ENCODE measurements at places on chromosomes 11 and 22.

- DNase-seq = no peak
Observed at GRCh38 chr11:43835104-43835503, 45.5 kb upstream of the ALKBH3 start.

DNA sequence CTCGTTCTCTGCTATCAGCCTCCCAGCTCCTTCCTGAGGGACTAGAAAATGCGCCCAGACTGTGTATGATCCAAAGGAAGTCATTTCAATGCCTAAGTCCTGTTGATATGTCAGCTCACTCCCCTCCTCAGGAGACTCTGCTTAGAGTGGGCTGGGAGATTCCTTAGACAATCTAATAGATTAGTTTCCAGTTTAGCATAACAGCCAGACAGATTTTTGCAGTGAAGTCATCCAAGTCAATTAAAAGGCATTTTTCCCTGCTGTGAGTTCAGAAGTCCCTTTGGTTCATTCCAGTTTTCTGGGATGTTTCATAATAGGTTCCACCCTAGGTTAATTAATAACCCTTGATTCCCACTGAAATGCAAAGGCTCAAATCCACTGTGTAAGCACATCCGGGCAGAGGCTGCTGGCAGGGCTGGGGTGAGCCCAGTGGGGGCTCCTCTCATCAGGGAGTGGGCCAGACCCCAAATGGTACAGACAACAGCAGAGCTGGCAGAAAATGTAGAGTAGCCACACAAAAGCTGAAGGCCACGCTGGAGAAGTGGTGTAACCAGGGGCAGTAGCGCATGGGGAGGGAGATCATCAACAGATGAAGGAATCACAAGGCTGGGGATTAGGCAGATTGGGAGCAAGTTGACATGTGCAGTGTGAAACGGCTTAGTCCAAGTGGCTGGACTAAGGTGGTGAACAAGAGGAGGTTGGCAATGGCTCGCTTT lies 90.6 kb downstream of the SYN3 start:
- no peak for DNase-seq

DNA sequence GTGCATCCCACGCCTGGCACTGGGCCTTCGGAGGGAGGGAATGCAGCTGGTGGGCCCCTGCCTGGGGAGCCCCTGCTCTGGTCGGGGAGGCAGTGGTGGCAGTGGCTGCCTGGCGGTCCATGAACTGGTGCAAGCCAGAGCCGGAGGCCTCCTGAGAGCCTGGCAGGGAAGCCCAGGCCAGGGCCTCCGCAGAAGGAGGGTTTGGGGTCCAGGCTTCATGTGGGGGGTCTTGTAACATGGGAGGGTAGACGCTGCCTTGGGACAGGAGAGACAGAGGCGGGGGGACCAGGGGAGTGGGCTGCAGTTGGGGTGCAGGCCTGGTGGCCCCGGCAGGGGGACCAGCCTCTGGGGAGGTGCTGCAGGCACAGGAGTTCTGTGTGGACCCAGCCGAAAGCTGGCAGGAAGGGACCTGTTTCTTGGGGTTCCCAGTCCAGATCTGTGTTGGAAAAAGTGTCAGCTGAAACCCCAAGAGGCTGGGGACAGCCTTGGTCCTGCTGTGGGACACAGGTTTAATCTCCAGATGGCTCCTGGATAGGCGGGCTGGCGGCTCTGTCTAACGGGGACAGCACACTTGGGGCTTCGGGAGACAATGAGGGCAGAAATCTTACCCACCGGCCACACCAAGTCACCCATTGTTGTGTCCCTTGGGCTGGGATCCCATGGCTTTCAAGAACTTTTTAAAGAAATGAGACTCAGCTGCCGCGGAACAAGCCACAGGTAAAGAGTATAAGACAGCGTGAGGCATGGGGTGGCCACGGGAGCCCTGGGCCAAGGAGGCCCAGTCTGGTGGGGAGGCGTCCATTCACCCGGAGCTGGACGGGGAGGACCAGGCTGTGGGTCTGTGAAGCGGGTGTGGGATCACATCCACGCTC lies 73.5 kb downstream of the KCNQ1 start:
- no peak for DNase-seq

DNA sequence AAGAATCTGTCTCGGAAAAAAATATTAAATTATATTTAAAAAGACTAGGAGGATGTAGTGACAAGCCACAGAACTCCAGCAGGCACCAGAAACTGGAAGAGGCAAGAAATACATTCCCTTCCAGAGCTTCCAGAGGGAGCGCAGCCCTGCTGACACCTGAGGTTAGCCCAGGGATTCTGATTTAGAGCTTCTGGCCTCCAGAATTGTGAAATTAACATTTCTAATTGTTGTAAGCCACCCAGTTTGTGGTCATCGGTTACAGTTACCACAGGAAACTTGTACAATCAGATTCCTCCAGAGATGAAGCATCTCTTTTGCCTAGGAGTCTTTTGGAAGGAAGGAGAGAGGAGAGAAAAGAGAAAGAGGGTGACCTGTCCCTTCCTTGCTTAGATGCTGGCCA lies 6.4 kb upstream of the UBASH3B start:
- DNase-seq = no peak

DNA sequence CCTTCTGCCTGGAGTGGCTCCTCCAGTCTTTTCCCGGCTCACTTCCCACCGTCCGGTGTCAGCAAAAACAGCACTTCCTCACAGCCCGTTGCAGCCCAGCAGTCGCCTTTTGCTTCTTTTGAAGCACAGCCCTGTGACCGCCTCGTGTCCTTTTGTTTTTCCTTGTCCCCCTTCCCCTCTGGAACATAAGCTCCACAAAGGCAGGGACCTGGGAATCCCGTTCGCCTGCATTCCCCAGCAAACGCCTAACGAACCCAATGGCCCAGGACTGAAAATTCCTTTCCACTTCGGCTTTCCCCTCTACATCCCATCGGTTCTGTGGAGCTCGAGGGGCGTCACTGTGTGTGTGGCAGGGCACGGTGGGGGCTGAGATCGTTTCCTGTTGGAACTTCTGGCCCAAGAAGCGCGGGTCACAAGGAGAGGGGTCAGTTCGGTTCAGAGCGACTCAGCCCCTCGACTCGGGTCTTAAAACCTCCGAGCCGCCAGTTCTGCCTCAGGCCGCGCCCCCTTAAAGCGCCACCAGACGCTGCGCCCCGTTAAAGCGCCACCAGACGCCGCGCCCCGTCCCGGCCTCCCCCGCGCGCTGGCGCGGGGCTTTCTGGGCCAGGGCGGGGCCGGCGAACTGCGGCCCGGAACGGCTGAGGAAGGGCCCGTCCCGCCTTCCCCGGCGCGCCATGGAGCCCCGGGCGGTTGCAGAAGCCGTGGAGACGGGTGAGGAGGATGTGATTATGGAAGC lies 841 bp downstream of the RIC8A start:
- DNase-seq = no peak

DNA sequence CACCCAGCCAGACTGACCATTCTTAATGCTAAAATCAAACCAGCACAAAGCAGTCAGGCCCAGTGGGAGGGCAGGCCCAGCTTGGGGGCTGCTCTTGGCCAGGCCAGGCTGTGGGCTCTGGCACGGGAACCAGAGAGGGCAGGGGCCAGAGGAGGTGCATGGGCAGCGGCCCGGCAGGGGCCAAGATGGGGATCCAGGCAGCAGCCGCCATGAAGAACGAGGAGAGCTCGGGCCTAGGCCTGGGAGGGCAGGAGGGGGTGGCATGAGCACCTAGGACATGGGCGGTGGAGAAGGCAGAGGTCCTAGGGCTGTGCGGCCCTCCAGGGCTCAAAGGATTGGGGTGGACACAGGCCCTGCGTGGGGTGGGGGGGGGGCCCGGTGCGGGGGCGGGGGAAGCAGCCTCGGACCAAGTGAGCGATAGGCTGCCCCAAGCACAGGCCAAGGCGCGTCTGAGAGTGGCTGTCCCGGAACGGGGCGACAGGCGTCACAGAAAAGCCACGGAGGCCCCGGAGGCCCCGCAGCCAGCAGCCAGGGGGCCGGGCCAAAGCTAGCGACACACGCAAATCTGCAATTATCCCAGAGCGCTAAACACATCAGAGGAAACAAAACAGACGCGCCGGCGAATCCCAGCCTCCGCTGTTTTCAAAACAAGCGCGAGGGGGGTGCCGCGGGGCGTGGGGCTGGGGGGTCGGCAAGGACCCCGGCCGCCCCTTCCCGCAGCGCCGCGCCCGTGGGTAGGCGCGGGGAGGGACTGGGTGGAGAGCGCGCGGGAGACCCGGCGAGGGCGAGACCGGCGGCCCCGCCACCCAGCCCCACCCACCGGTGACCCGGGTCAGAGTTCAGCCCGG lies 8.3 kb downstream of the PLXNB2 start:
- no peak for DNase-seq

DNA sequence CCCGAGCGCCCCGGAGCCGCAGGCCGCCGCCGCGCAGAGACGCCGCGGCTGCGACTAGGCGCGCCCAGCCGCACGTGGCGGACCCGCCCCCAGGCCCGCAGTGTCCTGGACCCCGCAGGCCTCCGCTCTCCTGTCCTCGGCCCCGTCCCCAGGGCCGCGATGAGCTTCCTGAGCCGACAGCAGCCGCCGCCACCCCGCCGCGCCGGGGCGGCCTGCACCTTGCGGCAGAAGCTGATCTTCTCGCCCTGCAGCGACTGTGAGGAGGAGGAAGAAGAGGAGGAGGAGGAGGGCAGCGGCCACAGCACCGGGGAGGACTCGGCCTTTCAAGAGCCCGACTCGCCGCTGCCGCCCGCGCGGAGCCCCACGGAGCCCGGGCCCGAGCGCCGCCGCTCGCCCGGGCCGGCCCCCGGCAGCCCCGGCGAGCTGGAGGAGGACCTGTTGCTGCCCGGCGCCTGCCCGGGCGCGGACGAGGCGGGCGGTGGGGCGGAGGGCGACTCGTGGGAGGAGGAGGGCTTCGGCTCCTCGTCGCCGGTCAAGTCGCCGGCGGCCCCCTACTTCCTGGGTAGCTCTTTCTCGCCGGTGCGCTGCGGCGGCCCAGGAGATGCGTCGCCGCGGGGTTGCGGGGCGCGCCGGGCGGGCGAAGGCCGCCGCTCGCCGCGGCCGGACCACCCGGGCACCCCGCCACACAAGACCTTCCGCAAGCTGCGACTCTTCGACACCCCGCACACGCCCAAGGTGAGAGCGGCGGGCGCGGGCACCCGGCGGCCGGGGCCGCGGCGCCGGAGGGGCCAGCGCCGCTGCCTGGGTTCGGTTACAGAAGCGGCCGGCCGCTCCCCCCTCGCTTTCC lies 528 bp downstream of the WEE1 start:
- DNase-seq = no peak

GRCh38 chr11:114102993-114103896 lies 43.7 kb downstream of the ZBTB16 start:
- no peak for DNase-seq

DNA sequence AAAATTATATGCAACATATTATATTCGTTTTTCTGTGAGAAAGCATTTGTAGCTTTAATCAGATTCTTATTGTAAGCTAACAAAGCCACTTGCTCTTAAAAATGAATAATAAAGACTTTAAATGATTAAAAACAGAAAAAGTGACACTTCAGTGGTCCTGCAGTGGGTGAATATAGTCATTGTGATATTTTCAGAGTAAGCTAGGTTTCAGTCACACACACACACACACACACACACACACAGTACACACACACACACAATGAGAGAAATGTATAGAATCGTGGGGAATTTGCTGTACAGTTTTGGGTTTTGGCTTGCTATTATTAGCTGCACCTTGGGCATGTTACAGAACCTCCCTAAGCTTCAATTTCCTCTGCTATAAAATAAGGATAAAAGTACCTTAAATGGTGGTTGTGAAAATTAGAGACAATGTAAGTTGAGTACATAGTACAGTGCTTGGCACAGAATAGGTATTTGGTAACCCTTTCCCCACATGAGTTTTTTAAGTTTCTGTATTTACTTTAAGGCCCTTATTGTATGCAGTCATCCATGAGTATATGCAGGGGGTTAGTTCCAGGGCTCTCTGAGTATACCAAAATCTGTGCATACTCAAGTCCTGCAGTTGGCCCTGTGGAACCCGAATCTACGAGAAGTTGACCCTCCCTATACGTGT lies 39.8 kb downstream of the CSTPP1 start:
- no peak for DNase-seq

DNA sequence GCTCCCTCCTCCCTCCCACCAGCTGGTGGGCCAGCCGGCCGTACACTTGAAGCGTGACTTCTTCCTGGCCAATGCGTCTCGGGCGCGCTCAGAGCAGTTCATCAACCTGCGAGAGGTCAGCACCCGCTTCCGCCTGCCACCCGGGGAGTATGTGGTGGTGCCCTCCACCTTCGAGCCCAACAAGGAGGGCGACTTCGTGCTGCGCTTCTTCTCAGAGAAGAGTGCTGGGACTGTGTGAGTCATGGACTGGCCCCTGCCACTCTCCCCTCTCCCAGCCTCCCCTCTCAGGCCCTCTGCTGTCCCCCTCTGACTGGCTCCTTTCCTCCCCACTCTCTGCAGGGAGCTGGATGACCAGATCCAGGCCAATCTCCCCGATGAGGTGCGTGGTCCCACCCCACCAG lies 24.7 kb downstream of the CAPN1 start:
- DNase-seq = no peak

All from NCI-H2081 treated with DMSO at 0.1 percent for 48 hours (cell line).